ENCODE measurements at places on chromosomes 2 and 18. TPM values are rescaled to one million over a fixed set of nuclear protein-coding genes. Genes with fewer than 3 reads are reported as not detected.

RUFY4 gene
- total RNA-seq = not detected

INPP5D gene
- 1.3 TPM for total RNA-seq

PIAS2 gene
- total RNA-seq = 15.8 TPM

MC4R gene
- total RNA-seq = not detected

GRCh38 chr2:227363756-227364155 is 15.3 kb downstream of the TM4SF20 start:
- no peak for DNase-seq

DNA sequence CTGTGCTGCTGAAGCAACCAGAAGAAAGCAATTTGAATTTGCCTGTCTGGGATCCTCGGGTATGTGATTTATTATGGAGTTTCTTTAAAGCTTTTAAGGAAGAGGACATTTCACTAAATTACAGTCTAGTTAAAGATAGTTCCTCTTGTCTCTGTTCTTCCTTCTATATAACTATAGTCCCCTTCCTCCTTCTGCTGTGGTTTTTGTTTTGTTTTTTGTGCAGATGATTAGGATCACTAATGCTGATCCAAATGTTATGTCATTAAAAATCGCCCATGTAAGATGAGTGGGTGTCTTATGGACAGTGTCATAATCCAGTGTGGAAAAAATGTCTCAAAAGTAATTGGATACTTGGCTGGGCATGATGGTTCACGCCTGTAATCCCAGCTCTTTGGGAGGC is 24.7 kb downstream of the PAPOLG start:
- no peak for DNase-seq

Measured in NCI-H460 (cell line).